NB4 (cell line): ENCODE measurements at places on chromosomes 13 and 19.

DNA sequence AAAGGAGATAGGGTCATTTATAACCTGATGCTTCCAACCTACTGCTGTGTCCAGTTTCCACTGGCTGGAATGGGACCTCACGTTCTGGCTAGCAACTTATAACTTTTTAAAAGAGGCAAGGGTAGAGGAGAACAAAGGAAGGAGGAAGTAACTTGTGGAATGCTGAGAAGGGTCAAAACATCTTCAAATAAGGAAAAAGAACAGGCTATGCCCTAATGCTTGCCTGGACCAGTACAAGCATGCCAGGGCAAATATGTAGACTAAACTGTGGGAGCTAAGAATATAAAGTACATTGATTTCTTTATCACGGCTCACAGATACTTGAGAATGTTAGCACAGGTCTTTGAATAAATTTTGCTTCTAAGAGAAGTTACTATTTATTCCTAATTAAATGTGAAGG, 1.5 kb upstream of the ZNF561 start:
- DNase-seq, result no peak

GRCh38 chr13:29567411-29567810, 28.1 kb downstream of the SLC7A1 start:
- DNase-seq, result no peak

DNA sequence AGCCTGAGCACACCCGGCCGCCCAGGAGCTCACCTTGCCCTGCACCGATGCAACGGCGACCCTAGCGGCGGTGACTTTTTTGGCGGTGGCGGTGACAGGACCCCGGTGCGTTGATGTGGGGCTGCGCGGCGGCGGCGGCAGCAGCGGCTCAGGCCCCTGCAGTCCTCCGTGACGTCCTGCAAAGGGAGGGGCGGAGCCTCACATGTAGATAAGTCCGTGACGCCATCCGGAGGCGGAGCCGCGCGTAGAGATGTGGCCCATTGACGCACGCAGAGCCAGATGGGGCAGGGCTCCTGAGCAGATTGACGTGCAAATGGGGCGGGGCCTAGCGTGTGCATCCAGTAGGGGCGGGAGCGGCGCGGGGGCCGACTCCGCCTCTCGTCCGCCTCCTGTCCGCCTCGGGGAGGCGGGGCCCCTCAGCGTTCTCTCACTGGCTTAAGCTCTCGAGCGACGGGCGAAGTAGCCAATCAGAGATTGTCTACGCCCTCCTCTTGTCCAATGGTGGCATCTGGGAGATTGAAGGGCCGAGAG, at the start of gene RAB3A:
TSS of gene RAB3A (minus strand) at position 180 of the 531 bp plus-strand sequence. CDS start 1,302 bp downstream, outside the sequence.
- peak; percentile 100 for DNase-seq

GRCh38 chr19:55346725-55347441, 7.2 kb downstream of the KMT5C start:
- no peak for DNase-seq

GRCh38 chr13:63636316-63636993, 2220.8 kb upstream of the PCDH20 start:
- DNase-seq, result no peak

DNA sequence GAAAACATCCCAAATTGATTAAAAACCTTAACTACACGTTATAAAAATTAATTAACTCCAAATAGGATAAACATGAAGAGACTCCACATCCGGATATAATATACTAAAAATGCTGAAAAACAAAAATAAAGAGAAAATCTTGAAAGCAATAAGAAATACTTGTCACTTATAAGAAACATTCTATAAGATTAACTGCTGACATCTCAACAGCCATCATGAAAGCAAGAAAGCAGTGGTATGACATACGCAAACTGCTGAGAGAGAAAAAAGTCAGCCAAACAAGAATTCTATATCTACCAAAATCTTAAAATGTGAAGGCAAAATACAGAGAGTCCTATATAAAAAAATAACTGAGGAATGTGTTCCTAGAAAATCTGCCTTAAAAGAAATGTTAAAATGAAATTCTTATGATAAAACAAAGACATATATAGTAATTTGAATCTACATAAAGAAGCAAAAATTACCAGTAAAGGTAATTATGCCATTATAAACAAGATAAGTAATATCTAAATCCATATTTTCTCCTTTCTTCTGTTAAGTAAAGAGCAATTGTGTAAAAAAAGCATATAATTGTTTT, 1851.1 kb downstream of the PCDH9 start:
- DNase-seq, result peak; percentile 13

DNA sequence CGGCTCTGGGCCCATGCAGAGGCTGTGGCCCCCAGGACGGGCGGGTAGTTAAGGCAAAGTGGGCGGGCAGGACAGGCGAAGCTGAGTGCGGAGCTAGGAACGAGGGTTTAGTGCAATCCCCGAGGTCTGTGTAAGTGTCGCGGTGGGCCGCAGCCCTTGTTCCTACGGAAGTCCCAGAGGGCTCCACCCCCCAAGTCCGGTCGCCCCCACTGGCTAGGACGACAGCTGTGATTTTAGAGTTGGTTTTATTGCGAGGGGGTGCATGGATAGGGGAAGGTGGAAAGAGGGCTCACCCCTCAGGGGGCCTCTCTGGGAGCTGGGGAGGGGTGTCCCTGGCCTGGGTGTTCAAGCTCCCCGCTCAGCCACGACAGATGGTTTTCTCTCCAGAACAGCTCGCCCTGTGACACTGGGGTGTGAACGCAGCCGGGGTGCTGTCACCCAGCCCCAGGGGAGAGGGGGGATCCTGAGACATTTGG, 21.7 kb downstream of the ZBTB7A start:
- DNase-seq, result no peak
